ENCODE measurements at places on chromosomes 5 and 9.

- no peak for DNase-seq
These were observed 277.9 kb upstream of the CDH9 start for GRCh38 chr5:27316271-27316650.

GRCh38 chr5:38540314-38540713 lies 16.1 kb downstream of the LIFR start:
- DNase-seq = peak; percentile 98

DNA sequence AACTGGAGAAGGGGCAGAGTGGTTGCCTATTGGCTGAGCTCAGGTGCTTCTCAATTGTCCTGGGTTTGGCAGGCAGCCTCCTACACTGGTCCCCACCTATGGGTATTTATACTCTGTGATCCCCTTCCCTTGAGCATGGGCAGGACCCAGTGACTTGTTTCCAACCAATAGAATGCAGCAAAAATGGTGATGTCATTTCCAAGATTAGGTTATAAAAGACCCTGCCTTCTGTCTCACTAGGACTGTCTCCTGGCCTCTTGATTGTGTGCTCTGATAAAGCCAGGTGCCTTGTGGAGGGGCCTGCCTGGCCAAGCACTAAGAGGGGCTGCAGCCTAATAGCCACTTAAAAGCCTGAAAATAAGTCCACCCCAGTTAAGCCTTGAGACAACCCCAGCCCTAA lies 76.1 kb downstream of the MSX2 start:
- DNase-seq = no peak

- DNase-seq = no peak
These were observed 126.1 kb downstream of the NPR3 start for GRCh38 chr5:32837211-32837610.

DNA sequence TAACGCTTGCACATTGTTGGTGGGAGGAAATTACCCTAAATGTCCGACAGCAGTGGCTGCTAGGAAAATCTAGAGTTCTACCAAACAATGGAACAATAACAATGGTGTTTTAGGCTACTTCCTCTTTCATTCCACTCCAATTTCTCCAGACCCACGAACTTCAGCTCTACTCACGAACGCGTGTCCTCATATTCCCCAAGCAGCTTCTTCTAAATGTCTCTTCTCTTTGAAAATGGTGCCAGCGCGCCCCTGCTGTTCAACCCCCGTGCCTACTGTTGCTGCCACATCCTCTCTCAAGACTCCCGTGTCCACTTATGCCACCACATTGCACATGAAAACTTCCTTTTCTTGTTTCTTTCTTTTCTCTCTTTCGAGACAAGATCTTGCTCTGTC lies 25.6 kb downstream of the OR2V2 start:
- no peak for DNase-seq
